D721Med (cell line): ENCODE measurements at places on chromosomes 12 and 14.

- DNase-seq: no peak
Observed at GRCh38 chr14:91080071-91080470, 19.6 kb upstream of the RPS6KA5 start.

GRCh38 chr14:24802236-24802635 lies 168.2 kb upstream of the GZMB start:
- DNase-seq: no peak

DNA sequence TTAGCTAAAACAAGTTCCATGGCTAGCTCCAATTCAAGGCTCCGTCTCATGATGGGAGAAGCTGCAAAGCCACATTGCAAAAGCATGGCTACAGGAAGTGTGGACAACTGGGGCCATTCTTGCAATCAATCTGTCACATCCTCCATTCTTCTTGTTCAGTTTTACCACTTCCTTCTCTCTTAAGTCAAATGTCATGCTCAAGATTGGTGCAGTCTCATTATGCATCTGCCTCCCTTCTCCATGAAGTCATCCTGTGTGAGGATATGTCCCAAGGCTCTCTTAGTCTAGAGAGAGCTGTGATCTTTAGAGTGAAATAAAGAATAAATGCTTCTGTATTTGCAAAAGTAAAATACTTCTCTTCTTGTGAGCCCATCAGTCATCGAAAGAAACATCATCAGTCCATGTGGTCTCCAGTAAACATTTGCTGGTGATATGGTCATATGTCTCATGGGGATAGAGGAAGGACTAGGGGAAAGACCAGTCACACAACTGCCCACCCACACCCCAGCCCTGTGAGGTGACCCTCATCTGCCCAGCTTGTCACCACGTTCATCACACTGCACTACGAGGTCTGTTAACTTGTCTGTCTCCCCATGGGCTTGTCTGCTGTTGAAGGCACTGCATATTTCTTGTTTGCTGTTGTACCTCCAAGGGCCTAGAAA lies 303.0 kb downstream of the NUAK1 start:
- no peak for DNase-seq

- DNase-seq: peak; percentile 77
Observed at GRCh38 chr14:67532998-67533753, at the start of gene PLEKHH1. Gene PLEKHH1 (plus strand): TSS chr14:67533290. CDS start chr14:67541868, 8,578 bp downstream.

DNA sequence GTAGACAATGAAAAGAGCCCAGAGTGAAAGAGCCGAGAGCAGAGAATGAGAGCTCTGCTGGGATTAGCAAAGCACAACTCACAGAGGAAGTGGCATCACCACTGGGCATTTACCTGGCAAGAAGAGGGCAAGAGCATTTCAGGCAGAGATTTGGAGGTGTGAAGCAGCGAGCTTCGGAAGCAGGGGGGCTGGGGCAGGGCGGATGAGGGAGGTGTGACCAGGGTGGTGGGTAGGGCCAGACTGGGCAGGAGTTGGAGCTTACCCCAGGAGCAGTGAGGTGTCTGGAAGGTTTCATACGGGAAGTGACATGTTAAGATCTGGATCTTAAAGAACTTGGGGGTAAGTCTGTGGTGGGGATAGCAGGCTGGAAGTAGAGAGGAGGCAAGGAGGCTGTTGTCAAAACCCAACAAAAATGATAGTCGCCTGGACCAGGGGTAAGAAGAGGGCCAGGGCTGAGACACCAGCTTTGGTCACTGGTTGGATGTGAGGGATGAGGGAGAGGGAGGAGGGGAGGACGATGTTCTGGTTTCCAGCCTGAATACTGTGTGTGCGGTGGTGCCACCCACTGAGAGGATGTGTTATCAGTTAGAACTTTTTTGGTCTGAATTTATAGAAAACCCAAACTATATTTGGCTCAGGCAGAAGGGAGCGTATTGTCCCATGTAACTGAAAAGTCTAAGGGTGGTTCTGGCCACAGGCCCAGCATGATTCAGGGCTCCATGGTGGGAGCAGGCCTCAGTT lies 5.2 kb downstream of the SMIM41 start:
- no peak for DNase-seq

DNA sequence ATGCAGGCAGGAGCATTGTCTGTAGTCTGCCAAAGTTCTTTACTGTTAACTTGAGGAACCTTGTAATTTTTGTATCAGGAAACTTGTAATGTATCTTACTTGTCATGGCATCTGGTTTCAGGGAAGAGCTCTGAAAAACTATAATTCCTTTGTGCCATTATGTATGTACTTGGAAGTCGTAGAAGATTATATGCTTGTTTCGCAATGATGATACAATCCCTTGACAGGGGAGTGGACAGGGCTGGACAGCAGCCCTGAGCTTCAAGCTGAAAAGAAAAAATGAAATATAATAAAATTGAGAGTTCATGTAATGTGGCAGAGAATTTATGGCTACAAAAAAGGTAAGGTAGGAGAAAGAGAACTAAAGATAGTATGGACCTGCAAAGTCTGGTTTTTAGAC lies 7.4 kb upstream of the DLGAP5 start:
- DNase-seq: no peak

GRCh38 chr14:56874375-56874774 lies 64.1 kb upstream of the OTX2 start:
- no peak for DNase-seq

DNA sequence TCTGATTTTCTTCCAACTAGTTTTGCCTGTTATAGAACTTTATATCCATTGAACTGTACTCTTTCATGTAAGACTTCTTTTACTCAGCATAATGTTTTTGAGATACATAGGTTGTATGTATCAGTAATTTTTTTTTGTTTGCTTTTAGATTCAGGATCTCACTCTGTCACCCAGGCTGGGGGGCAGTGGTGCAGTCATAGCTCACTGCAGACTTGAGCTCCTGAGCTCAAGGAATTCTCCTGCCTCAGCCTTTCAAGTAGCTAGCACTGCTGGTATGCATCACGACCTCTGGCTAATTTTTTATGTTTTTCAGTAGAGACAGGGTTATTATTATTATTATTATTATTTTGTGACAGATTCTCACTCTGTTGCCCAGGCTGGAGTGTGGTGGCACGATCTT lies 65.0 kb upstream of the DDHD1 start:
- no peak for DNase-seq

GRCh38 chr12:22551624-22552023 lies 7.3 kb upstream of the C2CD5 start:
- DNase-seq: no peak

DNA sequence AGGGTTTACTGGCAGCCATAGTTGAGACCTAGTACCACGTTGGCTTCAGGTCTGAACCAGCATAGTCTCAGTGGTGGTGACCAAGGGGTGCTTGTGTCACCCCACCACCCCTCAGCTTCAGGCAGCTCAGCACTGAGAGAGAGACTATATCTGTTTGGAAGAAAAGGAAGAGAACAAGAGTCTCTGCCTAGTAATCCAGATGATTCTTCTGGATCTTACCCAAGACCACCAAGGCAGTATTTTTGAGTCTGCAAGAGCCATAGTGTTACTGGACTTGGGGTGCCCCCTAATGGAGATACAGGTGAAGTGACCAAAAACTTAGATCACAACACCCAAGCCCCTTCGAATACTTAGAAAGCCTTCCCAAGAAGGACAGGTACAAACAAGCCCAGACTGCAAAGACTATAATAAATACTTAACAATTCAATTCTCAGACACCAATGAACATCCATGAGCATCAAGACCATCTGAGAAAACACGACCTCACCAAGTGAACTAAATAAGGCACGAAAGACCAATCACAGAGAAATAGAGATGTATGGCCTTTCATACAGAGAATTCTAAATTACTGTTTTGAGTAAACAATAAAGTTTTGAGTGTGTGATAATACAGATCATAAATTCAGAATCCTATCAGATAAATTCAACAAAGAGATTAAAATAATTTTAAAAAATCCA lies 107.0 kb downstream of the HELB start:
- no peak for DNase-seq

GRCh38 chr14:90538095-90538494 lies 141.3 kb downstream of the CALM1 start:
- DNase-seq: no peak

DNA sequence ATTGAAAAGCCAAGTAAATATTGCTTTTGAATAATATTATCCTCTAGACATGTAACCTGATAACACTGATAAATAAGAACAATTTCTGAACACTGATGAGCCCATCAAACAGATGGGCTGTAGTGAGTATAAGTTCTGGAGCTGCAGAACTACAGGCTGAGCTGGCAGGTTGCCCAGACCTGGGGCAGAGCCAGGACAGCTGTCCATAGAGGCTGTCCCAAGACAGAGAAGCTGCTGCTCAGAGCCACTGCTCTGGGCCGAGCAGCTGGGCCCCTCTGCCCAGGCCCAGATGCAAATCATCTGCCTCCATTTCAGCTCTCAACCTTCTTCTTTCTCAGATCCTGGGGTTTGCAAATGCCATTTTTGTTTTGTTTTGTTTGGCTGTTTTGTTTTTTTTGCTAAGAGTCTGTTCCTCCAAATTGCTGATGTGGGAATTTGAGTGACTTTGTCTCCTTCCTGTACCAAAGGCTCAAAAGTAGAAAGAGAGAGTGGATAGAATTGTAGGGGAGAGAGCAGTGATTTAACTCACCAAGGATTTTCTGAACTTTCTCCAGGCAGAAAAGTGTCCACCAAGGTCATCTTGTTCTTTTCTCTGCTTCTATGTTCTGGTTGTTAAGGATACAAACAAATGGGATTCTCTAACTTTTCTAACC lies 4.0 kb upstream of the TESPA1 start:
- no peak for DNase-seq

- DNase-seq: no peak
Observed at GRCh38 chr12:27505109-27505508, 18.9 kb upstream of the PPFIBP1 start.

GRCh38 chr14:74038020-74038859 lies 19.1 kb downstream of the BBOF1 start:
- DNase-seq: peak; percentile 40

DNA sequence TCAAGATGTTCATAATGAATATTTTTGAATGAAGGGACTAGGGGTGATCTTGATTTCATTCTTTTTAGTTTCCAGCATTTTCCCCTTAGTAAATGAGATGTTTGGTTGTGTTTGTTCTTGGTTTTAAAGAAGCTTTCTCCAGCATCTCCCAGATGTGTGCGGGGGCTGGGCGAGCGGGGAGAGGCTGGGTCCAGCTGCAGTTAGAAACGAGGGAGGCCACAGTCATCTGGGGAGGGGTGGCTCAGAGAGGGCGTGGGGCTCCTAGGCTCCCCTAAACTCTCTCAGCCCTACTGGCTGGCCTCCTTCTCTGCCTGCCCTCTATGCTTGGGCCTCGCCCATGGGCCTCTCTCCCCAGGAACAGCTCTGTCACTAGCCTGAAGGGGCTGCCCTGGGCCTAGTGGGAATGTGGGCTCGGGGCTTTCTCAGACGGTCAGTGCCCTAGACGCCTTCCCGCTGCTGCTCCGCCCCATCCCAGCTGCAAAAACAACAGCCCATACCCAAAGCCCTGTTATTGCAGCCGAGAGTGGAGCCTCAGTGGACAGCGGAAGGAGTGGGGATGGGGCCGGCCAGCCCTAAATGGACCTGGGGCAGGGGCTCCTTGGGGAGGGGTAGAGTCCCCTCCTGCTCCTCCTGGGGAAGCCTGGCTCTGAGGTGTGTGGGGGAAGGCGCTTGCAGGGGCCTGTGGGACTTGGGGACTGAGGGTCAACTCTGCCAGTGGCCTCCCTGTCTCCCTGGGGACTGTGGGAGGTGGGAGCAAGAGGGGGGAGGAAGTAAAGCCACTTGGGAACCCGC lies 18.3 kb upstream of the EIF2B2 start:
- no peak for DNase-seq

- DNase-seq: no peak
Observed at GRCh38 chr12:20798554-20798953, 12.0 kb upstream of the SLCO1B3 start.

- peak; percentile 34 for DNase-seq
Observed at GRCh38 chr14:65222440-65222858, 120.1 kb upstream of the MAX start.

DNA sequence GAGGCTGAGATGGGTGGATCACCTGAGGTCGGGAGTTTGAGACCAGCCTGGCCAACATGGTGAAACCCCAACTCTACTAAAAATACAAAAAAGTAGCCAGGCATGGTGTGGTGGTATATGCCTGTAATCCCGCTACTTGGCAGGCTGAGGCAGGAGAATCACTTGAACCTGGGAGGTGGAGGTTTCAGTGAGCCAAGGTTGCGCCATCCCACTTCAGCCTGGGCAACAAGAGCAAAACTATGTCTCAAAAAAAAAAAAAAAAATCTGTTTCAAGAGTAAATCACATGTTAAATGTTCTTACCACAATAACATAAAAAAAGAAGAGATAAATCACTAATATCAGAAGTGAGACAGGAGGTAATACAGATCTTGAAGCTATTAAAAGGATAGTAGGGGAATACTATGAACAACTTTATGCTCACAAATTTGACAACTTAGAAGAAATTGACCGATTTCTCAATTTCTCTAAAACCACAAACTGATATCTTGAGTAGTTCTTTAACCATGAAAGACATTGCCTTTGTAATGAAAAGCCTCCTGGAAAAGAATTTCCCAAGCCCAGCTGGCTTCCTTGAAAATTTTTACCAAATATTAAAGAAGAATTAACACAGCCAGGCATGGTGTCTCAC lies 37.7 kb downstream of the TAOK3 start:
- DNase-seq: no peak

DNA sequence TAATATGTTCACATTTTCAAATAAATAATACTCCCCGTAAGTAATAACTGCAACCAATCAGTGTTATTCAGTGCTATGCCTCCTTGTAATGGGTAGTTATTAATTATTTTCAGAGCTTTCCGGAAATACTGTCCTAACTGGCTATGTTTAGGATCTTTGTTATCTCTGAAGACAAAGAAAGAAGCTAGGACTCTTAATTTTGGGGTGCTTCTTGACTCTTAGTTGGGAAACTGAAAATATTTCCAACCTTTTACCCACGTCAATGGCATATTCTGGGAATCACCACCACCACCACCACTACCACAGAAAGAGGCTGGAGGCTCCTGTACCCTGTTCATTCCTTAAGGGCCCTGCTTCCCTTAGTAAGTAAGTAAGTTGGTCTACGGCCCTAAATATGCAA lies 39.1 kb downstream of the RAD52 start:
- no peak for DNase-seq
